ENCODE measurements at places on chromosomes 3 and 15.

- no peak for DNase-seq
Observed at GRCh38 chr3:184174284-184174645, 390 bp upstream of the AP2M1 start.

- DNase-seq, result no peak
Observed at GRCh38 chr3:42067326-42067725, 23.8 kb upstream of the TRAK1 start.

GRCh38 chr3:9047452-9048346 lies 84.4 kb upstream of the RAD18 start:
- DNase-seq, result no peak

DNA sequence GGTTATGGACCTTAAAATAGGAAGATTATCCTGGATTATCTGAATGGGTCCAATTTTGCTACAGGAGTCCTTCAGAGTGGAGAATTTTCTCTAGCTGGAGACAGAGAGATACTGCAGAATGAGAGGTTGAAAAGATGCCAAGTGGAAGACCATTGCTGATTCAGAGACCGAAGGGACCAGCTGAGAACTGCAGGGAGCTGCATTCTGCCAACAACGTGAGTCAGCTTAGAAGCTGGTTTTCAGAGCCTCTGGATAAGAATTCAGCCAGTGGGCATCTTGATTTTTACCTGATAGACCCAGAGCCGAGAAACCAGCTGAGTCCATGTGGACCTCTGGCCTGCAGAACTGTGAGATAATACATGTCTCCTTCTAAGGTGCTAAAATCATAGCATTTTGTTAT lies 234.0 kb downstream of the NR2F2 start:
- no peak for DNase-seq

DNA sequence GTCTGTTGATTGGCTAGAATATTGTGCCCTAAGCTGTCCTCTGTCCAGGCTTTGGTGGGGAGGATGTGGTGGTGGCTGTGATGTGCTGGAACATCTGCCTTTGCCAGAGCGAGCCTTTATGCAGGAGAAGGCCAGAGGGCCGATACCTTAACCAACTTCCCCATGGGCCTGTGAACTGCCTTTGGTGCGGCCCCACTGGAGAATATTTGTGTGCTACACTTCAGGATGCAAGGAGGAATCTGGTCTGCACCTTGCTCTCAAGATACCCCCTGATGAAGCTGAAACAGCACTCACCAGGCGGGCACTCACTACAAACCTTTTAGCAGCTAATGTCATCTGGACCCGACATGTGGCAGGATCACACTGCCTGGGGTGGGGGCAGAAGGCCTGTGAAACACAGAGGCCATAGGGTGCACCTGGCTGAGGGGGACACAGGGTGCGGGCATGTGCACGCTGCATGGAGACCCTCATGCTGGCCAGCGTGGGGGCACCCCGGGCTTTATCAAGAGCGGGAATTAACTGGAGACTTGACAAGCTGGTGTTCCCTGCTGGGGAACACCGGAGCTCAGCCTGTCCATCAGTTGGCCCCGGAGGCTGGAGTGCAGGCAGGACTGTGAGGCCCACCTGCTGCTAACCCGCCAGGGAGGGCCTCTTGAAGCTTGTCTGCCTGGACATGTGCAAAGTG lies 16.4 kb downstream of the PRR23E start:
- no peak for DNase-seq

GRCh38 chr3:191944835-191945234 lies 483.9 kb downstream of the PYDC2 start:
- DNase-seq, result no peak

- DNase-seq, result no peak
Observed at GRCh38 chr15:65249641-65250040, 37.0 kb downstream of the PARP16 start.

- no peak for DNase-seq
Observed at GRCh38 chr3:43760938-43761337, 70.2 kb downstream of the ABHD5 start.

DNA sequence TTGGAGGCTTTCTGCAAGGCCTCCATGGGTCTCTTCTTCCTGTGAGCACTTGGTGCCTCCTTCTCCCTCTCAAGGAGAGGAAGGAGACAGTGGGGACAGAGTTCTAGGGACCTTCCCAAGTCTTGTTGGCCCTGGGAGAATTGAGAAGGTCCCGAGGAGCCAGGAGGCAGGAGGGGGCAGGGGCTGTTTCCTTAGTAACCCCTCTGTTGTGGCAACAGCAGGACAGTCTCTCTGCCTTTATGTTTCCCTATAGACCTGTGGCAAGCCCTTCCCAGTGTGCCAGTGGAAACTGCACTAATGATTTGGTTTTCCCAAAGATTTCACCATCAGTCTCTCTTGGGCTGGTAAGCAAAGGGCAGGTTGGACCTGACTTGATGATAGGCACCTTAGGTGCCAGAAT lies 87.8 kb upstream of the GALNT15 start:
- no peak for DNase-seq

DNA sequence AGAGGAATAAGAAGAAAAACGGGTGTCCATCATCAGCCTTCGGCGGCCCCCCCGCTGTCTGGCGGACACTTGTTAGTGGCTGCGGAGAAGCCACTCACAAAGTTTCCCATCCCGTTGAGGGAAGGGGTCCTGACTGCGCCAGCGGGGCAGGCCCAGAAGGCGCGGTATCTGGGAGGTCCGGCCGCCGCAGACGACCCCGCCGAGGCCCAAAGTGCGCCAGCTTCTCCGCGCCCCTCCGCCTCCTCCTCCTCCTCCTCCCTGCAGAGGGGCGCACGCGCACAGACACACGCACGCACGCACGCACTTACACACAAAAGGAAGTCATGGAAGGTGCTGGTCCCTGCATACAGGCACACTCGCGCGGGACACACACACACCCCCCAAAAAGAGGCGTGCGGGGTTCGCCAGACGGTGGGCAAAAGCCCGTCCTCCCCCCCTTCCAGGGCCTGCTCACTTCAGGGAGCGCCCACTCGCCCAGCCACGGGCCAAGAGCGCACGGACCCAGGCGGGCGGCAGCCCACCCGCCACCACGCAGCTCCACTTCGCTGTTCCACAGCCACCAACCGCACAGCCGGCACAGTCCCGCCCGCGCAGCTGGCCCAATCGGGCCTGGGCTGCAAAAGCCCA lies 18.0 kb downstream of the ZNF148 start:
- no peak for DNase-seq

GRCh38 chr15:44081026-44082013 lies 113.8 kb downstream of the FRMD5 start:
- DNase-seq, result no peak

DNA sequence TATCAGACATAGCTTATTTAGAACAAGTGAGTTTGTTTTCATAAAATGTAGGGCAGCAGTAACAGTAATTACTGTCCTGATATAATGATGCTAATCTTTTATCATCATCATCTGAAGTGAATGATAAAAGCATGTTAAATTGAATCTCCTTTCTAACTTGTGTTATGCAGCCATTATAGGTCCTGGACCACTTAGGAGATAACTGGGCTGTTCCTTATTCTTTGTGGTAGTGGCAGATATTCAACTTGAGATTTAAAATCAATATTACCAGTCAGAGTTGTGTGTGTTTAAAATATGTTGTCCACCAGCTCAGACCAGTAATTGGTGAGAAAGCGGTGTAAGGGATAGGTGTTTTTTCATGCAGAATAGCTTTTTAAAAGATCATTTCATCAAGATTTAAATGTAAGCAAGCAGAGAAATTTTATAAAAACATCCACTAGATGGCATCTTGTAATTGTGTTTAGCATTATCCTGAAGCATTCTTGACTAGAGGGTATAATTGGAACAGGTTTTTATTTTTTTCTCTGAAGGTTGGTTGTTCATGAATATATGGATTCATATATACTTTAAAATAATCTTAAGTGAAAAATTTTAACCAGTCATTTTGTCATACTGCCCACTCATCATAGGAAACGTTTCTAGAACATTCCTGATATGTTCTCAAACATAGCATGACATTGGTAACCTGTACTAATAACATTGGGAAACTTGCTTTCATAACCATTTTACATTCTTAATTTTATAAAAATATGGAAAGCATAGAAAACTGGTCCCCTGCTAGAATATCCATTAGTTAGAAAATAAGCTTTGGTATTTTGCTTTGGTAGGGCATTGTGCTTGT lies 153.9 kb downstream of the BBX start:
- no peak for DNase-seq

DNA sequence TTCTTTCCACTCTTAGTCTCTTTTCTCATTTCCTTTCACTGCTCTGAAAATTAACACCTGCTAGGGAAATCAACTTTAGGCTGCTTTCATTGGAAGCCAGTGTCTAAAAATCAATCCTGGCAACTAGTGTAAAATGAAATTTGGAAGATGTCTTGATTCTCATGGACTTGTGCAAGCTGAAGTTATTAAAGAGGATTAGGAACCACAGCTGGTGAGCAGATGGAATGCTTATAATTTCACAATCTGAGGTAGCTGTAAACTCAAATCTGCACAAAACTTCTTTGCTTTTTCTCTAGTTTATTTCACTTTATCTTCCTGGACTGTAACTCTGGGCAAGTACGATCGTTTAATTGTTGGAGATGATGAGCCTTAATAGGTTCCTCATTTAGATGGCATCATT lies 175.6 kb downstream of the GHSR start:
- DNase-seq, result no peak

- DNase-seq, result no peak
Observed at GRCh38 chr15:100728371-100729201, 126.2 kb downstream of the ASB7 start.

DNA sequence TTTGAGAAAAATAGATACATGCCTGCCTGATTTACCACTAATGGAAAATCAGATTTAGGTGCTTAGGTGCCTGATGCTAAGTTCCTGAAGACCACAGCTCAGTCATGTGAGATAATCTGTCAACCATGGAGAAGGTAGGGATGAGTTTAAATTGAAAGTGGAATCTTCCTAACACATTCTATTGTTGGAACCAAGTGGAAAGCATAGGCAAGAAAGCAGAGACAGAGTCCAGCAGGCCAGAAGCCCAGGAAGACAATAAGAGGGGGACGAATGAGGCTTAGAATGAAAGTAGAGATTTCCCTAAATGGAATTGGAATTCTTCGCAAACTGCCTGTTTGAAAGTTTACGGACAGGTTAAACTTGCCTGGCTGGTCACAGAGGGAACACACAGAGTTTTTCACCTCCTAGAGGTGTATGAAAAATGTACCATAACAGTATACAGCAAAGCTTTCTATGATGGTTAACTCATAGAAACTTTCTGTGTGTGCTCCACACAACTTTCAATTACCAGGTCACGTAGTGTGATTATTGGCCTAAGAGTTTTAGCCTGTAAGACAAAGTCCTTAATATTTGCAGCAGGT lies 453.8 kb upstream of the KCNMB2 start:
- DNase-seq, result no peak

DNA sequence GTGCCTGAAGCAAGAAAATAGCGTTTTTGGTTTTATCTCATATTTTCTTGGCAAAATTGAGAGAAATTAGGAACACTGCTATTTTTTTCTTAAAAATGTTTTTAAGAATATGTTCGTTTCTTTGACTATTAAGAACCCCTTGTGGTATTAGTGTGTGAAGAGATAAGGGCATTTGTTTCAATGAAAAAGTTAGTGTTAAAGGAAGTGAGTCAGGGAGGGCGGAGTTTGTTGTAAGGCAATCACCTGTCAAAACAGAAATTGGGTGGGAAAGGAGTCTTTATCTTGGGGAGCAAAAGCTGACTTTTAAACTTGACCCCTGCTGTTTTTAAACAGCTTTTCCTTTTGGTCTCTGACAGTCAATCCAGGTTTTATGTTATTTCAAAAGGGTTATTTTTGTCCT lies 4.2 kb downstream of the RAP2B start:
- no peak for DNase-seq

DNA sequence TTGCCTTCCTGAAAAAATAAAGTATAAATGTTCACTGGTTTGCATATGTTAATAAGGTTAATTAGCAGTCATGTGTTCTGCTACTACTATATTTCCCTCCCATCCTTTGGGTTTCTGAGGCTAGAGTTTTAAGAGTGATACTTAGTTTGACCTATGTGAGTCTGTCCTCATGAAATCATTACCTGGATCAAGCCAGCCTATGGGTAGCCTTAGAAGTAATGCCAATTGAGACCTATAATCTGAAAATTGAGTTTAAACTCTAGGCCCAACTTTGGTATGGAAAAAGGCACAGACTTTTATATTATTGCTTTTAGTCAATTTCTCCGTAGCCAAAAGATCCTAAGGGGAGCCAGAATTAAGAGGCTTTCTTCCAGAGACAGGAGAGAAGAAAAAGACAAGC lies 18.4 kb upstream of the SOX2 start:
- DNase-seq, result no peak

DNA sequence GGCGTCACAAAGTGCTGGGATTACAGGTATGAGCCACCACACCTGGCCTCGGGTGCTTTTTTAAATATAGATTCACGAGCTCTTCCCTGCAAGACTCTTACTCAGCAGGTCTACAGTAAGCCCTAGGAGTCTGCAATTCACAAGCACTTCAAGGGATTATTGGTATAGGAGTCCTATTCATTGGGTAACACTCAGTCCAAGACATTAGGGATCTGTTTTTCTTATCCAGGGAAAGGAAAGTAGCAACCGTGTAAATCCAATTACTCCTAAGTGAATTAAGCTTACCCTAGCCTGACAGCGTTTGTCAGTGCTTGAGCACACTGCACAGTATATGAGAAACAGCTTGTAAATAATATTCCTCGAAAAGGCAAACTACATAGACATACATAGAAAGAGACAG lies 109.9 kb downstream of the SENP2 start:
- DNase-seq, result no peak

GRCh38 chr15:89136818-89137772 lies 48.8 kb downstream of the ABHD2 start:
- DNase-seq, result no peak

DNA sequence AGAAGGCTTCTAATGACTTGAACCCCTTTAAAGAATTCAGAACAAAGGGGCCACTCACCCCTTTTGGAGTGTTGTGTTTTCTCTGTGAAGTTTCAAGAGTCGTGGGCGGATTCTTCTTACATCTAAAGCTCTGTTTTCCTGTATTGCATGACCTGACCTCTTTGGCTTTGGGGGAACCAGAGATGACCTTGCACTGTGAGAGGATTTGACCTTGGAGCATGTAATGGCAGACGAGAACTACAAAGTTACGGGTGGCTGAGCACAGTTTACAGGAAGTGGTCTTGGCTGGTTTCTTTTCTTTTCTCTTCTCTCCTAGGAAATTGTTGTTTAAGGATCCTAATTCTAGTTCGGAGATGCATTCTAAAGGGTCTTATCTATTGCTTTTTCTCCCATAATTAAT lies 6.2 kb upstream of the BDH1 start:
- DNase-seq, result no peak

DNA sequence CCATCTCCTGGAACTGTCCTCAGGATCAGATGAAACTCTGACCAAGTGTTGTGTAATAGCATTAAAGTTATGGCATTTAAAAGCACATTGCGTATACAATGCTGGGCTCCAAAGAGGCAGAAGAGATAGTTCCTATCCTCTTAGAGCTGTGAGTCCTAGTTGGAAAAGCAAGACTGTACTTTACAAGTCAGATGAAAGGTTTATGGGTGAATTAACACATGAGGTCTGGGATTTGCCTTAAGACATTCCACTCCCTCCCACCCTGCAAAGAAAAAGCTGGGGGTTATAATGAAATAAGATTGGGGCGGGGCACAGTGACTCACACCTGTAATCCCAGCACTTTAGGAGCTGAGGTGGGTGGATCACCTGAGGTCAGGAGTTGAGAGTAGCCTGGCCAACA lies 35.6 kb downstream of the SNAPC5 start:
- no peak for DNase-seq

- no peak for DNase-seq
Observed at GRCh38 chr3:188827103-188827502, 344.7 kb upstream of the TPRG1 start.

GRCh38 chr3:4222574-4223175 lies 80.5 kb upstream of the SETMAR start:
- DNase-seq, result no peak

GRCh38 chr3:52439426-52440248 lies 5.3 kb downstream of the SEMA3G start:
- DNase-seq, result no peak

- no peak for DNase-seq
Observed at GRCh38 chr3:131711114-131711768, 208.5 kb upstream of the MRPL3 start.
